ENCODE measurements at places on chromosomes 6 and 20.

DNA sequence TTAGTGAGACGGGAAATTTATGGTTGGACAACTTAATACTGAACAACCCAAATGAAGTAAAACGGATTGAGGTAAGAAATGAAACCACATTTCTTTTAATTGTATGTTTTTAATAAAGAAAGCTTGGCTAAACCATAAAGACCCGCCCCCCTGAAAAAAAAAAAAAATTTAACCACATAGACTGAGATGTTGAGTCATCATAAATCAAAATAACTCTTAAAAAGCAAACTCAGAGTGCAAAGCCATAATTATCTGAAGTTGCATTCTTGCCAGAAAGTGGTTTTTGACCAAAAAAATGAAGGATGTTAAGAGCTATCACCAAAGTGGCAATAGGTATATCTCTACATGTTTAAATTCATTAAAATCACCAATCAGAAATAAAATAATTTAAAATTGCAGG, 101.8 kb upstream of the COL21A1 start:
- no peak for DNase-seq

DNA sequence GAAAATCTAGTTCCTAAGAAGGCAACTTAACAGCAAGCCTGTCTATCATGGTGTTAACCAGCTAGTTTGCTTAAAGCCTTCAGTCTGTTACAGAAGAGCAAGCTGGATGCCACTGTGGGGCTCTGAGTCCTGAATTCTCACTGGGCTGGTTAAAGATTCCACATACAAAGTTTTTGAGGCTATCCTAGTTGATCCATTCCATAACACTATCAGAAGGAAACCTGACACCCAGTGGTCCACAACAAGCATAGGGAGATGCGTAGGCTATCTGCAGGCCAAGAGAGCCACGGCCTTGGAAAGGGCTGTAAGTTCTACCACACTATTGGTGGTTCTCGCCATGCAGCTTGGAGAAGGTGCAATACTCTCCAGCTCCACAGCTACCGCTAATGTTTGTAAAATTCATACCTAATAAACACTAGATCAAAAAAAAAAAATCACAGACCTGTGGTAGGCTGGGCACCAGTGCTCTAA, 420 bp upstream of the MCCD1 start:
- no peak for DNase-seq

- DNase-seq: no peak
Measured at GRCh38 chr6:38476888-38477287, 162.8 kb downstream of the BTBD9 start.

GRCh38 chr6:166775923-166776220, 148.8 kb upstream of the RPS6KA2 start:
- no peak for DNase-seq

DNA sequence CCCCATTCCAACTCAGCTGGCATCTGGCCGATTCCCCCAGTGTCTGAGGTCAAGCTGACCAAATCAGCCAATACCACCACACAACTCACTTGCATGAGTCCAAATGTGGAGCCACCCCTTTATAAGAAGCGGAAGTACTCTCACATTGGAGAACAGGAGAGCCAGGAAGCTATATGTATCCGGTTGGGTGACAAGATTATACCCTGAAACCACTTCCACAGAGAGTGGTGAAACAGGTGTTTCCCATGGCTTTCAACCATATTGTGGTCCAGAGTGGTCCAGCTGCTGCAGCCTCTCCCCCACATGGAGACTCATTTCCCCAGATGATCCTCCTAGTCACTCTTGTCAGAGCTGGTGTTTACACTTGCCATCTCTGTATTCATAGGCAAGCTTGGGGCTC, 24.0 kb upstream of the SERINC1 start:
- no peak for DNase-seq

- no peak for DNase-seq
Measured at GRCh38 chr20:38177201-38177600, 12.1 kb upstream of the TGM2 start.

DNA sequence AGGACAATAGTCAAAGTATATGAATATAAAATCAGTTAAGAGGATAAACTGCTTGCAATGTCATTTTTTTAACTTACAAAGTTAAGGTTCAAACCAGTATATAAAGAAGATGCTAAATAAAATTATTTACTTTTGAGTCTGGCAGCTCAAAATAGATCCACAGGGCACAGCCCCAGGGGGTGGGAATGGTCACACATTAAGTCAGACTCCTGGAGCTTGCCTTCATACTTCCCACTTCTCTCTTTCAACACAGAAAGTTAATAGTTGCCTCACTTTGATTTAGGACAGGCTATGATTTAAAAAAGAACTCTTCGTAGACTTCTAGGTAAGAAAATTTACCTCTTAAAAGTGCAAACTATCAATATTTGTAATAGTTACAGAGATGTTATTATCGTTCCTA, 158.3 kb upstream of the RUNX2 start:
- DNase-seq: no peak

- no peak for DNase-seq
Measured at GRCh38 chr20:60257671-60258070, 299.4 kb downstream of the CDH26 start.

- no peak for DNase-seq
Measured at GRCh38 chr6:48084201-48084600, 26.8 kb downstream of the PTCHD4 start.

DNA sequence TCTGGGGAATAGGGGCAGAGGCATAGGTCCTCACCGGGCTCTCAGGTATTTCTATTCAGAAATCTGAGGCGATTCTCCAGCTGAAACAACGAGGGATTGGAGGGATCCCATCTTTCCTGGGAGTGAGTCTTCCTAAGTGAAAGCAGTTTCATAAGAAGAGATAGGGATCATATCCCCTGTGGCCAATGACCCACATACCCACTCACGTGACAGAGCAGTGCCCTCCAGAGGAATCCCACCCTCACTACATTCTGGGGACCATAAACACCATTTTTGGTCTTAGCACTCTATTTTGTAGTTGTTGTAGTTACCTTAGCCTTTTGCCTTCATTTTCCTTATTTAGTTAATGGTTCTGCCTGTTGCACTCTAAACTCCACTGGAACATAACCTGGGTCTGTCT, 121.1 kb downstream of the GPR63 start:
- no peak for DNase-seq

- no peak for DNase-seq
Measured at GRCh38 chr20:40967700-40968099, 60.9 kb upstream of the TOP1 start.

DNA sequence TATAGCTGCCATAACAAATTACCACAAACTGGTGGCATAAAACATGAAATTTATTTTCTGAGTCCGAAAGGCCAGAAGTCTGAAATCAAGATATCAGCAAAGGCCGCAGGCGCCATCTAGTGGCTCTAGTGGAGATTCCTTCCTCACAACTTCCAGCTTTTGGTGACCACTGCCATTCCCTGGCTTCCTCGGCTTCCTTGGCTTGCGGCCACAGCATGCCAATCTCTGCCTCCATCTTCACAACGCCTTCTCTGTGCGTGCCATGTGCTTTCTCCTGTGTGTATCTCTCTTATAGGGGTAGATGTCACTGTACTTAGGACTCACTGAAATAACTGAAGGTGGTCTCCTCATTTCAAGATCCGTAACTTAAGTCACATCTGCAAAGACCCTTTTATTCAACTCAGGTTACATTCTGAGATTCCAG, 5.4 kb upstream of the PLAGL1 start:
- no peak for DNase-seq
